ENCODE measurements at places on chromosomes 1 and 21. TPM values are rescaled to one million over a fixed set of nuclear protein-coding genes. Genes with fewer than 3 reads are reported as not detected.

DNA sequence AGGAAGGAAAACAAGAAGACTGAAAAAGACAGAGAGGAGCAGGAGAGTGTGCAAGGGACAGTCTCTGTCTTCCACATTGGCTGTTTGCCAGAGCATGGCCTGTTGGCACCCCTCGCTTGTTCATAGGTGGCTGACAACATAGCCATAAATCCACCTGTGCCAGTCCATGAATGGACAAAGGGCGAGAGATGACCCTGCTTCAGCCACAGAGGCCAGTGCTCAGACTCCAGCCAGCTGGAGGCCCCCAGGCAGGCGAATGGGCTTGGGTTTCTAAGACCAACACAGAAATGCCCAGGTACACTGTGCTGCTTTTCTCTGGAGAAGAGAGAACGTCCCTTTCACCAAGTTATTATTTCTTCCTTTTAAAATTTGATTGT, 60.6 kb downstream of the RIPK4 start:
- H3K27me3 ChIP-seq = peaks cover 14% of the 10 kb centered on the region
- no peak for DNase-seq
- H3K36me3 ChIP-seq = no peaks in the 10 kb centered on the region
- no peak overlapping the region for H3K27ac ChIP-seq
- no peak overlapping the region for H3K4me3 ChIP-seq

DNA sequence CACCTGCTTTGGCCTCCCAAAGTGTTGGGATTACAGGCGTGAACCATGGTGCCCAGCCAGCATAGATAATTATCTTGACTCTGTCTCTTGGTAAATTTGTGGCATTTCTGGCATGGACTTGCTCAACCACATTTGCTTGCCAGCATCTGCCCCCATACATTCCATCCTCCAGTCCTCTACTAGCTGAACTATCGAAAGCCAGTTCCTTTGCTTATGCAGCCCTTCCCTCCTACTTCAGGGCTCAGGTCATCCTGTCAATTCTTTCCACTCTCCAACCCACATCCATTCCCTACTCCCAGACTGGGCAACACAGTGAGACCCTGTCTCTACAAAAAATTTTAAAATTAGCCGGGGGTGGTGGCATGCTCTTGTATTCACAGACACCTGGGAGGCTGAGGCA, 13.0 kb upstream of the UQCRHL start:
- H3K36me3 ChIP-seq = no peaks in the 10 kb centered on the region
- no peaks in the 10 kb centered on the region for H3K27me3 ChIP-seq
- H3K4me1 ChIP-seq = peaks cover 10% of the 10 kb centered on the region
- no peak overlapping the region for H3K27ac ChIP-seq
- no peak for DNase-seq
- no peak overlapping the region for H3K4me3 ChIP-seq

- DNase-seq = no peak
- no peaks in the 10 kb centered on the region for H3K27me3 ChIP-seq
- no peaks in the 10 kb centered on the region for H3K36me3 ChIP-seq
- H3K4me3 ChIP-seq = no peak overlapping the region
- no peaks in the 10 kb centered on the region for H3K4me1 ChIP-seq
Measured at GRCh38 chr1:196433000-196433399, 175.2 kb downstream of the KCNT2 start.

GRCh38 chr1:47643306-47644211, 205.7 kb downstream of the FOXD2 start:
- H3K36me3 ChIP-seq = no peaks in the 10 kb centered on the region
- H3K4me3 ChIP-seq = no peak overlapping the region
- H3K27me3 ChIP-seq = peaks cover 11% of the 10 kb centered on the region
- H3K4me1 ChIP-seq = no peaks in the 10 kb centered on the region

DNA sequence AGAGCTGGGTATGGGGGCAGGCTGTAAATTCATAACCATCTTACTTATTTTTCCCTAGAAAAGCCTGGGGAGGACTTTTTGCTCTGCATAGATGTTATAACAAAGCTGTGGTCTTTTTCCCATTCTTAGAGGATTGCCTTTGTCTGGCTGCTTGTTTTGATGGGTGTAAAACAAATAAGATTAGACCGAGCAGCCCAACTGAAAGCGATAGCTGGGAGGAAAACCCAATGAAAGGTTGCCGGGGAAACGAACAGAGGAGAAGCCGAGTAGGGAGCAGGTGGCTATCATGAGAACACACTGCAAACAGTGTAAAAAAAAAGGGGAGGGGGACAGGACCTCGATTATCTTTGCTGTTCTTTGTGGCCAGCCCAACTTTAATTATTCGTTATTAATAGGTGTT, 1.9 kb downstream of the ELAVL4 start:
- no peaks in the 10 kb centered on the region for H3K36me3 ChIP-seq
- no peak overlapping the region for H3K27ac ChIP-seq
- DNase-seq = no peak
- H3K4me3 ChIP-seq = peak overlapping the region; percentile 42
- H3K4me1 ChIP-seq = peaks cover 21% of the 10 kb centered on the region
- peaks cover 48% of the 10 kb centered on the region for H3K27me3 ChIP-seq

GRCh38 chr21:34514576-34515115, 2.6 kb upstream of the KCNE1 start:
- DNase-seq = no peak
- H3K27ac ChIP-seq = no peak overlapping the region
- peaks cover 7% of the 10 kb centered on the region for H3K36me3 ChIP-seq

DNA sequence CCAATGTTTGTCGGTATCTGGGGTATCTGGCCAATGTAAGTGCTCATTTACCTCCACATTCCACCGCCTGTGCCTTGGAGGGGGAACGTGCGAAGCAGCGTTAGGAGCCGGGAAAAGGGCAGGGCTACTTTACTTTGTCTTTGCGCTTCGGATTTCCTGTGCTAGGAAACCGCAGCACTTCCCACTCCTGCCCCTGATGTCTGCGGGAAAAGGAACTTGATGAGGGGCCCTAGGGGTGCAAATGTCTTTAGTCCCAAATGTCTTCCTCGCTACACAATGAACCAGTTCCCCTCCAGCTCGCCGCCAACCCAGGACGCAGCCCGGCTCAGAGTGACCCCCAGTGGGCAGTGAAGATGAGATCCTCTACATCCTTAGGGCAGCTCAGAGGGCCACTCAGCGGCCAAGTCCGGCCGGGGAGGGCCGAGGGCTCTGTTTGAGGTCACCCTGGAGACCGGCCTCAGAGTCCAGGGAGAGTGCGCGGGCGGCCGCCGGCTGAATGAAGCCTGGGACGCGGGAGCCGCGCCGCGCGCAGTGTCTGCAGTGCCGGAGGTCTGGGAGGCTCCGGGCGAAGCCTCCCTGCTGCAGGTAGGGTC, at the start of gene DYNLT5:
Gene DYNLT5, plus strand, starts transcription at position 460 of the 593 bp plus-strand sequence. CDS start 2,200 bp downstream, outside the sequence.
- peaks cover 8% of the 10 kb centered on the region for H3K4me1 ChIP-seq
- no peaks in the 10 kb centered on the region for H3K36me3 ChIP-seq
- H3K27ac ChIP-seq = no peak within 1 kb of the TSS
- peak within 1 kb of the TSS; percentile 48 for H3K4me3 ChIP-seq
- H3K27me3 ChIP-seq = peaks cover 46% of the 10 kb centered on the region

- no peaks in the 10 kb centered on the region for H3K27me3 ChIP-seq
- H3K36me3 ChIP-seq = no peaks in the 10 kb centered on the region
- H3K4me3 ChIP-seq = no peak overlapping the region
- no peaks in the 10 kb centered on the region for H3K4me1 ChIP-seq
Measured at GRCh38 chr1:70043804-70044203, 161.6 kb downstream of the LRRC40 start.

- peaks cover 9% of the 10 kb centered on the region for H3K36me3 ChIP-seq
- peaks cover 22% of the 10 kb centered on the region for H3K4me1 ChIP-seq
- no peaks in the 10 kb centered on the region for H3K27me3 ChIP-seq
- H3K4me3 ChIP-seq = no peak overlapping the region
- no peak overlapping the region for H3K27ac ChIP-seq
Measured at GRCh38 chr1:24476571-24476970, 26.1 kb upstream of the RCAN3 start.

Gene KIAA1614
- not detected for total RNA-seq

Gene SIM2
- total RNA-seq = not detected

Gene TAS1R1
- not detected for total RNA-seq

Gene F13B
- total RNA-seq = not detected

Gene PLA2G2D
- not detected for total RNA-seq

Gene CLCNKB
- total RNA-seq = not detected

Gene GCSAML
- total RNA-seq = 0.27 TPM

Gene IRF6
- total RNA-seq = 1.2 TPM

Gene TMPRSS3
- total RNA-seq = 134 TPM

Measured in activated CD8-positive, alpha-beta T cell treated with anti-CD3 and anti-CD28 coated beads for 36 hours (primary cell).